Stimulated activated CD4-positive, alpha-beta T cell treated with anti-CD3 and anti-CD28 coated beads, Interleukin-2, amount 100 ng/mL, for 4 hours (primary cell): ENCODE measurements at places on chromosomes 6 and 20.

DNA sequence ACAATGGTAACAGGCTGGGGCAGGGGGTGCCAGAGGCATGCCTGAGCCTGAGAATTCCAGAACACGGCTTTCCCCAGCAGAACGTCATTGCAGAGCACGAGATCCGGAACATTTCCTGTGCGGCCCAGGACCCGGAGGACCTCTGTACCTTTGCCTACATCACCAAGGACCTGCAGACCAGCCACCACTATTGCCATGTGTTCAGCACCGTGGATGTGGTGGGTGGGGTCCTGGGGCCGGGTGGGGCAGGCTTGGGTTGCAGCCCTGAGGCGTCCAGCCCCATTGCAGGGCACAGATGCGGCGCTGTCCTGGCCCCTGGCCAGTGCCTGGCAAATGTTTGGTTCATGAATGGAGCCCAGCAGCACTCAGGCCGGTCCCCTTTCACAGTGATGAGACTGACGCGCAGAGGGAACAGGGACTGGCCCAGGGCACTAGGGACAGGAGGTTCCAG, 57.1 kb downstream of the TCP11 start:
- DNase-seq = no peak

GRCh38 chr6:34145161-34146020, 496 bp downstream of the GRM4 start:
- DNase-seq = peak; percentile 37

DNA sequence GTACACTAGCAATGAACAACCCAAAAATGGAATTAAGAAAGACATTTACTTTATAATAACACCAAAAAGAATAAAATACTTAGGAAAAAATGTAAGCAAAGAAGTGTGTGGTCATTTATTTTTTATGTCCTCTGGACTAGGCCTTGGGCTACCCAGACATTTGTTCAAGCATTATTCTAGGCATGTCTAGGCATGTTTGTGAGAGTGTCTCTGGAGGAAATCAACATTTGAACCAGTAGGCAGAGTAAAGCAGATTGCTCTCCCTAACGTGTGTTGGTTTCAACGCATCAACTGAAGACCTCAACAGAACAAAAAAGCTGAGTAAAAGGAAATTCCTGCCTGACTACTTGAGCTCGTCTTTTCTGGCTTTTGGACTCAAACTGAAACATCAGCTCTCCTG, 84.5 kb downstream of the ANKEF1 start:
- no peak for DNase-seq

GRCh38 chr6:161373905-161374451, 100.1 kb upstream of the AGPAT4 start:
- peak; percentile 25 for DNase-seq

DNA sequence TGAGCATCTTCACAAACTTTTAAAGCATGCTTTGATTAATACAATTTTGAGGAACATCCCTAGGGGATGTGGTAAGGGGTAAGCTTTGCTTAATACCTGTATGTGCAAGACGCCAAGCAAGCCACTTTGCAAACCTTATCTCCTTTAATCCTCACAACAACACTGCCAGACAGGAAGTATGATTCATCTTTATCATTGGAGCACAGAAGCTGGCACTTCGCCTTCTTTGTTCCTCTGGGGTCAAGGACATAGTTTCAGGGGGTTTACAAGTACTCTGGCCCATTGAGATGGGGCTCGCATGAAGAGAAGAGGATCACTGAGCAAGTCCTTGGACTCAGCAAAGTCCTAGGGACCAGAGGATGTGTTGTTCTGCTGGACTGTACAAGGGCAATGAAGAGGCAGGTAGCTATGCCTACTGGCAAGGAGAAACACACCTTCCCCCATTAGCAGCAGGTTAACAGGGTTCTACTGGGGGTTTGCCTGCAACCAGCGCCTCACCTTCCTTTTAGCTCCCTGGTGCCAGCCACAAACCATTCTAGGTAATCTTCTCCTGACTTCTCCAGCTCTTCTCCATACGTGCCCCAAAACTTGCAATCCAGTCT, 8.8 kb downstream of the TMEM244 start:
- no peak for DNase-seq
